Esophagus squamous epithelium (tissue), 5 donors: ENCODE measurements at places on chromosomes 1 and 21. TPM values are rescaled to one million over a fixed set of nuclear protein-coding genes. Genes with fewer than 3 reads are reported as not detected.

- DNase-seq = no peak
These were observed 127.8 kb downstream of the RERE start for GRCh38 chr1:8689431-8690252.

GRCh38 chr1:40901886-40902852, 40.0 kb upstream of the CITED4 start:
- no peak for DNase-seq

DNA sequence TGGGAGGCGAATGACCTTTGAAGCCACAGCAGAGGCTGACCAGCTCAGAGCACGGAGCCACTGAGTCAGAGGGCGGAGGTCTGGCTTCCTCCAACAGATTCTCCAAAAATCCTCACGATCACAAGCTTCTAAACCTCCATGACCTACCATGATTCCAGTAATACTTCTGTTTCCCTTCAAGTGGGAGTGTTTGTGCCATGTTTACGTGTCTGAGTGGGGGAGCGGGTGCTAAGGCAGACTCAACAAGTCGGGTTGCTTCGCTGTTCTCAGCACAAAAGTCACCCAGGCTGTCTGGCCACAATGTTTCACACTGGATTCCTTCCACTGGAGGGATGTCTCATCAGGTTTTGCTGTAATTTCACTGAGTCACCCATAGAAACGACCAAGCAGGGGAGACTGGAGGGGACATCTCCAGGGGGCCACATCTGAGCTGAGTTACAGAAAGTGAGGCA, 86.2 kb downstream of the SLC66A1 start:
- DNase-seq = no peak

DNA sequence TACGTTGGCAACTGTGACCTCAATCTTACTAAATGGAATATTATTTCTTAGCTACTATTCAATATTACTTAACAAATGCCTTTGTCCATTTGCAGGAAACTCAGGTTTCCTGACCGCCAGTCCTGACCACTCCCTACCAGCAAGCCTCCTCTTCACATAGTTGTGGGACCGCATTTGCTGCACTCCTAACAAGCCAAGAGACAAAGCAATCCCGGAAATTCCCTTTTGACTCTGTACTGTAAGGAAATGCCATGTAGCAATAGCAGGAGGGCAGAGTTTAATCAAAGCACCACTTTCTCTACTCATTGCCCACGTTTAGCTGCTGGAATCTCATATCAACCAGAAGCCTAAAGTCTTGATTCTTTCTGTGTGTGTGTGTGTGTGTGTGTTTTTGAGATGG, 28.1 kb upstream of the ACBD6 start:
- DNase-seq = no peak

DNA sequence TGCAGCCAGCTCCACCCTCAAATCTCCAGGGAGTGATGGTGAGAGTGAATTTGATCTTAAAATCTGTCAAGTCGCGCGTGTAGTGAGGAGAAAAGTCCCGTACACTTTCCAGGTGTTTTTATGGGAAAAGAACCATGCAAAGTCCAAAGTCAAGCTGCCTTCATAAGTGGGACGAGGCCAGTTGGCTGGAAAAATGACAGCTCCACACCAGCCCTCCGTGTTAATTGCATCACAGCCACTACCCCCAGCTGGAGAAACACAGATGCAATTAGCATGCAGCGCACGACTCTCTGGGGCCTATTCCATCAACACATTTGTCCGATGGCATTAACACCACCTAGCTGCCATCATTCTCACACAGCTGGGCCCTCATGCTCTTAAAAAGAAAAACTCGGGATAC, 68.4 kb downstream of the KLHDC7A start:
- DNase-seq = no peak

DNA sequence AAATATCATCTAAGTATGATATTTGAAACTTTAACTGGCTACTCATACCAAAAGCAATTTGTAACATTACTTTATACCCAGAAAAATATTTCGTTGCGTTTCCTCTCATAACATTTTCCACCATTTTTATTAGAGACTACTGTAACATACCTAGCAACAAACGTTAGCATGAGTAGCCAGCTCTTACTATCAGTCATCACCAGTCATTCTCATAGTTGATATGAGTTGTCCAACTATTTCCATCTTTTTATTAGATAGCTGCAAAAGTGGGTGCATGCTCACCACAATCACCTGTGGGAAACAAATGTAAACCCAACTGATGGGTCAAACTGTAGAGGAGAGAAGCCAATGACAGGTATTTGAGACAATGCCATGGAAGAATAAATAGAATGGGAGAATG, 114.6 kb downstream of the AKT3 start:
- DNase-seq = no peak

- DNase-seq = no peak
These were observed 29.0 kb downstream of the TRIT1 start for GRCh38 chr1:39854314-39854713.

DNA sequence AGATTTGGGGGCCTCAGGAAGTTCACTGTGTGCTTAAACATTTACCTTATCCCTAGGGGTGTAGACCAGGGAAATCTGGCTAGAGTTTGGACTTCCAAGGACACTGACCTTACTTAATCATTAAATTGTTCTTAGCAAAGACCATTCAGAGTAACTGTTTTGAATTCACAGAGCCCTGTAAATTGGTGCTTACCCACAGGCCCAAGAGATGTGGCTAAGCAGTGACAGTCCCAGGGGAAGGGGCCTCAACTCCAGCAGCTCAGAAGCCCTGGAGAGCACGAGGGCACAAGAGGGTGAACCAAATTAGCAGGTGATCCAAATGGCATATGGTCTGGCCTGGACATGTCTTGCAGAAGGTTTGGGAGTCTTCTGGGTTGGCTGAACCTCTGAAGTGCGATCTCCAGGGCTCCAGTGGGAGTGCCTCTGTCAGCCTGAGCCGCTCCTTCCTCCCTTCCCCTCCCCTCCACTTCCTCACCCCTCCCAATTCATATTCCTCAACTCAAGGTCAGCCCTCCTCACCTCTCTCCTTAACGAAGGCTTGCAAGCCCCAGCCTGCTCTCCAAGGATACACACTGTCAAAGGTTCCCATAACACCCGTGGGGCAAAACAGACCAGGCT, 4.3 kb downstream of the PAQR7 start:
- no peak for DNase-seq

DNA sequence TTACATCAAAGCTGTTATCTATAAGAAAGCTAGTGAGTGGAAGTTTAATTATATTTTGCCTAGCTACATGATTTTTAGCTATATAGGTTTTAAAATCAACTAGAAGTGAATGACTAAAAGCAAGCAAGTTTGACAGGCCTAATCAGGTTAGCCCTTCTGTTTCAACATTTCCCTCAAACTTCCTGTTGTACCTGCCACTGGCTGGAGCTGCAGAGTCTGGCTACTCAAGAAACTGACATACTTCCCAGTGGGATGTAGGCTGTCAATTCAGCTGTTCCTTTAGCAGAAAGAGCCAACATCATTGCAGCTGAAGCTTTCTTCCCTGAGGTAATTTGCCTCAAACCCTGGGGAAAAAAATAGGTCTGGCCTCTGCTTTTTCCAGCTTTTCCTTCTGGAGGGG, 87.1 kb upstream of the TNR start:
- DNase-seq = no peak

Gene U2AF1
- total RNA-seq = 48.9 TPM

Gene CLCA4
- total RNA-seq = 135 TPM

Gene UMODL1
- total RNA-seq = not detected

Gene MX2
- 8.1 TPM for total RNA-seq

Gene ST6GALNAC3
- total RNA-seq = 0.27 TPM

Gene PLA2G2F
- total RNA-seq = not detected
